ENCODE measurements at places on chromosomes 12 and 14.

- no peak for DNase-seq
These were observed 1105.5 kb upstream of the TMEM132C start for GRCh38 chr12:127161466-127161865.

DNA sequence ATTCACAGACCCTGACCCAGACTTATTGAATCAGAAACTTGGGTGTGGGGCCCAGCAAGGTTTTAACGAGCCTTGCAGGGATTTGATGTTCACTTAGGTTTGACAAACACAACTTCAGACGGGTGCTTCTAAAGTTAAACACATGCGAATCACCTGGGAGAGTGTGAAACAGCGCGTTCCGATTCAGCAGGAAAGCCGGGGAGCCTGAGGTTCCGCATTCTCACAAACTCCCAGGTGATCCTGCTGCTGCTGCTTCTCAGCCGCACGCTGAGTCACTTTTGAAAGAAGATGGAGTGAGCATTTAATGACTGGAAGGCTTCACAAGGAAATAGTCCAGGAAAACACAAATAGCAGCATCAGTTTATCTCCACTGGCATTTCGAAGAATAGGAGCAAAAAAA, 44.2 kb upstream of the DDX11 start:
- no peak for DNase-seq

DNA sequence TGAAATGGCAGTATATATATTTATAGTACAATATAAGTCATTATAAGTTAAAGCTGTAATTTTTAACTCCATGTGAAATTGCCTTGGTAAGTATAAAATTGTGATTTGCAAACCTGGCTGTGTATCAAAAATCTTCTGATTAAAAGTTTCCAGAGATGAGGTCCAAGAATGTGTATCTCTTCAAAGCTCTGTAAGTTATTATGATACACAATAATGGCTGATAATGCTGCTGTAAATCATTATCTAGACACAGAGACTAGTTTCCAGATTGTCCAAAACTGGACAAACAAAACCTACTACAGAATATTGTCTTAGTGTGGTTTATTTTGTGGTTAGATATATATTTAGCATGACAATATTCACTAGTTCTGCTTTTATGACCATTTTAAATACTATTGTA, 514.8 kb downstream of the SLC6A15 start:
- DNase-seq: no peak

- no peak for DNase-seq
These were observed 89.0 kb downstream of the NCOR2 start for GRCh38 chr12:124478416-124478815.

DNA sequence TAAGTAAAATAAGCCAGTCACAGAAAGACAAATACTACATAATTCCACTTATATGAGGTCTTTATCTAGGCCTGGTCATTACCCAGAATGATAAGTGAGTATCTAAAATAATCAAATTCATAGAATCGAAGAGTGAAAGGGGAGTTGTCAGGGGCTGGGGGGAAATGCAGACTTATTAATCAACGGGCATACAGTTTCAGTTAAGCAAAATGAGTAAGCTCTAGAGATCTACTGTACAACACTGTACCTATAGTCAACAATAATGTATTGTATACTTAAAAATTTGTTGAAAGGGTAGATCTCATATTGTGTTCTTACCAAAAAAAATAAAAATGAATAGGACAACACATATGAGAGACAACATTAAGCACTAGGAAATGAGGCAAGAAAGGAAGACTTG, 13.3 kb downstream of the BTBD7 start:
- DNase-seq: no peak

GRCh38 chr12:24127919-24128721, 178.7 kb upstream of the SOX5 start:
- DNase-seq: no peak

- DNase-seq: no peak
These were observed 84.7 kb upstream of the RFX4 start for GRCh38 chr12:106498056-106498455.

- DNase-seq: no peak
These were observed 56.4 kb upstream of the PIWIL1 start for GRCh38 chr12:130281153-130281799.

GRCh38 chr12:105281694-105282049, 45.7 kb upstream of the APPL2 start:
- no peak for DNase-seq

DNA sequence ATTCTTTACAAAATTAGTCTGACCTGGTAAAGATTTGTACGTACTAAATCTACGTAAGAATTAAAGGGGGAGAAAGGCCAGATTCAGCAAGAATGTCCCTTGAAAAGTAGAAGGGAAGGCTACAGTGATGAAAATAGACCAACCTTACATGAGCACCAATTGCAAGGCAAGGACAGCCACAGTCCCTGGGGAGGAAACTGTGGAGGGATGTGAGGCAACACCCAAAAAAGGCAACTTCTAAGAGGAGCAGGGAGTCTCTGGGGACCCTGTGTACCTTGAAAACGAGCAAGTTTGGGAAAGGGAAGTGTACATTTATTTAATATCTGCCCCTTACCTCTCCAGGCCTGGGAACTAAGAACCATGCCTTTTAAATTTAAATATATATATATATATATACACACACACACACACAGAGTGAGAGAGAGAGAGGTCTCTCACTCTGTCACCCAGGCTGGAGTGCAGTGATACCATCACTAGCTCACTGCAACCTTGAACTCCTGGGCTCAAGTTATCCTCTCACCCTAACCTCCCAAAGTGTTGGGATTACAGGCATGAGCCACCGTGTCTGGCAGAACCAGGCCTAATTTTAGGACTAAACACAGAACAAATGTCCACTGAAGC, 56.4 kb downstream of the TMCC3 start:
- DNase-seq: no peak

GRCh38 chr12:3602488-3602887, 111.5 kb downstream of the PRMT8 start:
- DNase-seq: no peak

GRCh38 chr12:74170645-74171477, 366.8 kb upstream of the ATXN7L3B start:
- no peak for DNase-seq

GRCh38 chr14:104794993-104795780, at the start of gene AKT1:
Gene AKT1, minus strand, starts transcription at chr14:104795748. Its CDS starts 3,105 bp downstream, at chr14:104792643.
- no peak for DNase-seq

- no peak for DNase-seq
These were observed 869.2 kb downstream of the SLC6A15 start for GRCh38 chr12:84043355-84043754.

- no peak for DNase-seq
These were observed 216.0 kb upstream of the EEA1 start for GRCh38 chr12:93145086-93145485.

- DNase-seq: no peak
These were observed 18.2 kb downstream of the FAM222A start for GRCh38 chr12:109731806-109732205.

DNA sequence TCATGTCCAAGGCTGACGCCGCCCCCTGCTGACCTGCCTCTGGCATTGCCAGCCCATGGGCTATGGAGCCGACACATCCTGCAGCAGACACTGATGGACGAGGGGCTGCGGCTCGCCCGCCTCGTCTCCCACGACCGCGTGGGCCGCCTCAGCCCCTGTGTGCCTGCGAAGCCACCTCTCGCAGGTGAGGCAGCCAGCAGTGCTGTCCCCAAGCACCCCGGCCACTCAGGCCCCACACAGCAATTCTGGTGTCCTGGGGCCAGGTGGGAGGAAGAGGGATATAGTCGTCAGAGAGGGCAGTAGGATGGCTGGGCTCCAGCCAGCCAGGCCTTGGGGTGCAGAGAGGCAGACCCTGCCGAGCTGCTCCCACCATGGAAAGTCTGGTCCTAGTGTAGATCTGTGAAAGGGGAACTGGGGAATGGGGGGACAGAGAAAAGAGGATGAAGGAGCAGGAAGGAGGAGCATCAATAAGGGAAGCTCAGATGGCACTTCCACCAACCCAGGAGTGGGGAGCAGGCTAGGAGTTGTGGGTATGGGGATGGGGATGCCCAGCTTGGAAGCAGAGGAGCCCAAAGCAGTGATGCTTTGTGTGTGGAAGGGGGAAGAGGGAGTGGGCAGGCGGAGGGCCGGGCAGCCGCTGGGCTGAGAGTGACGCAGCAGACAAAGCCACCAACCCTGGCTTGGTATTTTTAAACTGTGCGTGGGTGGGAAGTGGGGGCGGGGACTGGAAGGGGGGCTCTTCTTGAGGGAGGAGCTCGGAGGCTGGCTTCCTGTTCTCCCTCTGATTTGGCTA, 4.7 kb downstream of the NAB2 start:
- DNase-seq: no peak

DNA sequence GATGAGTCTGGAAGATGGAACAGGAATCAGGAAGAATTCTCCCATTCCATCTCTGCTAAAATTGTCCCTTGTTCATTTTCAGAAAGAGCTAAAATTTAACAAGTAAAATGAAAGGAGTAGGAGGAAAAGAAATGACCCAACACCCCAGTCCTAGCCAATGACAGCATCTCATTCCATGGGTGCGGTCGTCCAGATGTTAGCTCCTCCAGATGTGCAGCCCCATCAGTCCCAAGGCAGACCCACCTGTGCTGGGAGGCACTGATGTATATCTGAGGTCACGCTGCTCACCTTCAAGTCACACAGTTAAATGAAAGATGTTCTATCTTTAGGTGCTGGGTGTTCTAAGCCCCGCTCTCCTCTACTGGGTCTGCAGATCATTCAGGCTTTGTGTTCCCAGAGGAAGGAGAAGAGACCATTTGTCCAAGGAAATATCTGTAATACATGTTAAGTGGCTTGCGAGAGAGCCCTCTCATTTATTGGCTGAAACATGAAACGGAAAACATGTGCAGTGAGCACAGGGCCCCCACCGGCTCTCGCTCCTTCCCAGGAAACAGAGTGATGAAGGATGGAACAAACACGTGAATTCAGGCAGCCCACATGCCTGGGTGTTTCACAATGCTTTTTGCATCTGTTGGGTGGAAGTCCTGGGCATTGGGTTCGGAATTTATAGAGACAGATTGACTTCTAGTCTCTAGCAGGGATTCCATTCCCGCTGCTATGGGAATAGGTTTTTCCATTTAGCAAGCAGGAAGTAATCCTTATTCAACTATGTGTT, 294.6 kb downstream of the NUAK1 start:
- no peak for DNase-seq
